HT1080 (cell line): ENCODE measurements at places on chromosomes 6 and 20. TPM values are rescaled to one million over a fixed set of nuclear protein-coding genes. Genes with fewer than 3 reads are reported as not detected.

Gene PSORS1C1
- 0.64 and 0.80 TPM in 2 replicates for total RNA-seq

Gene CPNE5
- total RNA-seq: 1.3 and 1.5 TPM in 2 replicates

Gene LST1
- not detected in 2 replicates for total RNA-seq

Gene LKAAEAR1
- 0.84 and 1.0 TPM in 2 replicates for total RNA-seq

Gene SLC29A1
- 55.2 and 78.8 TPM in 2 replicates for total RNA-seq

Gene CDC40
- total RNA-seq: 20.2 and 24.5 TPM in 2 replicates

Gene ABHD12
- 43.9 and 50.2 TPM in 2 replicates for total RNA-seq

Gene GJA10
- not detected in 2 replicates for total RNA-seq

Gene C20orf144
- total RNA-seq: 0.16 TPM in 1 of 2 replicates, not detected in the other

- DNase-seq: no peak
Observed at GRCh38 chr6:75997696-75998095, 74.8 kb downstream of the IMPG1 start.

DNA sequence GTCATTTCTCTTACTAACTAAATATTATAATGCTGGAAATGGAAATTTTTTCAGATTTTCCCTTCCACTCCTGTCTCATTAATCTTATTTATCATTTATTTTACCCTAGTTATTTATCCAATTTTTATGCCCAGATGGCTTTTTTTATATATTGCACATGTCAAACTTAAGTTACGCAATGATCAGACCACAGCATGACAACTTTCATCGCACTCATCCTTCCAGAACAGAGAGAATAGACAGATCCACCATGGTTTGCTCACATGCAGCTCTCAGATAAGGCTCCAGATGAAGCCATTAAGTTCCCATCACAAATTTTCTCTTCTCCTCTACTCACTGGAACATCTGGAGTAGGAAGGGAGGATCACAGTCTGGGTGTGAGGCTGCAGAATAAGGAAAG lies 48.7 kb downstream of the MAP7 start:
- DNase-seq: no peak

DNA sequence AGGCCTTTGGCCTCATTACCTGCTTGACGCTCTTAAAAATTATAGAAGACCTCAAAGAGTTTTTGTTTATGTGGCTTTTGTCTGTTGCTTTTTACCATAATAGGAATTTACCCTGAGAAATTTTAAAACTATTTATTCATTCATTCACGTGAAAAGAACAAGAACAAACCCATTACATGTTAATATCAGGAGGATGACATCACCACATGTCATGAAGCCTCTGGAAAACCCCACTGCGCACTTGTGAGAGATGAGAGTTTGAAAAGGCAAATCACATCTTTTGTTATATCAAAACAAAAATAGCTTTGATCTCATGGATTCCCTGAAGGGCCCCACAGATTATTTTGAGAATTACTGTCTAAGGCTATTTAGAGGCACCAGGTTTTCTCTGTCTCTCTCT lies 61.3 kb upstream of the EYA2 start:
- DNase-seq: no peak

DNA sequence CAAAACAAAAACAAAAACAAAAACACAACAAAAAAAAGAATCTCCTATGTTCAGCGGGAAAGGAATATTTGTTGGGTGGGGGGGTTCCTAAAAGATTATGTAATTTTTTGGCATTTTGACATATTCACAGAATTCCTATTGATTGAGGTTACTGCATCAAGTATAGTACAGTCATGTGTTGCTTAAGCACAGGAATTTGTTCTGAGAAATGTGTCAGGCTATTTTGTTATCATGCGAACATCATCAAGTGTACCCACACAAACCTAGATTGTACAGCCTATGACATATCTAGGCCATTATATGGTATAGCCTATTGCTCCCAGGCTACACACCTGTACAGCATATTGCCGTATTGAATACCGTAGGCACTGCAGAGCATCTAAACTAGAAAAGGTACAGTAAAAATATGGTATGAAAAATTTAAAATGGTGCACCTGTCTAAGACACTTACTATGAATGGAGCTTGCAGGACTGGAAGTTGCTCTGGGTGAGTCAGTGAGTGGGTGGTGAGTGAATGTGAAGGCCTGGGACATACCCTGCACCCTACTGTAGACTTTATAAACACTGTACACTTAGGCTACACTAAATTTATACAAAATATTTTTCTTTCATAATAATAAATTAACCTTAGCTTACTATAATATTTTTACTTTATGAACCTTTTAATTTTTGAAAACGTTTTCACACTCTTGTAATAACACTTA lies 110.6 kb downstream of the CDKAL1 start:
- no peak for DNase-seq

- DNase-seq: no peak
Observed at GRCh38 chr6:63418741-63419140, 99.0 kb upstream of the LGSN start.

DNA sequence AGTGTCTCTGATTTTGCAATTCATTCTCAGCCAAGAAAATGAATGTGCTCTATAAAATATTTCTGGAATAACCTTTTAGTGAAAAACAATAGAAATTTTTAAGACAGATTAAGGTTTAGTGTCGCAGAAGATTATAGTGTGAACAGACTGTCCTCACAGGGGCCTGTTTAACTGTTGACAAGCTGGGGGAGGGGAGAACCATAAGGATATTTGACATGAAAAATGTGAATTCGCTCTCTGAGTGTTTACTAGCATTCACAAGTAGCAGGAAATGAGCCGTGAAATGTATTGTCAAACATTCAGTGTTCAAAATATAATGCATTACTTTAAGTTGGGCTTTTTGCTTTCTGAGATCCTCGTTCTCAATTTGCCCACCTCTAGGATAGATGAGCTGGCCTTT lies 134.8 kb upstream of the TSHZ2 start:
- no peak for DNase-seq

DNA sequence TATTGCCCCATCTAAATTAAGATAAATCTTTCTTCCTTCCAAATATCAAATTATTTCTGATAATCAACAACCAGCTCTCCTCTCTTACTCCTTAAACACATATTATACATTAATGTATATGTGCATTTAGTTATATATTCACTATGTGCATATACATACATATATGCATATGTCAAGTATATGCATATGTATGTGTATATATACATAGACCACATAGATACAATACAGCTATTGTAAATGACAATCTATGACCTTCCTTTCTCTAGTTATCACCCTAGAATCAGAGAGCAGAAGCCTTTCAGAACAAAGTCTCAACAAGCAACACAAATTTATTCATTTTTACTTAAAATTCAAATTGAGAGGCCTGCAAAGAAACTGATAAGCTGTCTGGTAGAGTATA lies 241.1 kb upstream of the THEMIS start:
- no peak for DNase-seq

- DNase-seq: no peak
Observed at GRCh38 chr20:59046862-59047261, 4.3 kb upstream of the PRELID3B start.

DNA sequence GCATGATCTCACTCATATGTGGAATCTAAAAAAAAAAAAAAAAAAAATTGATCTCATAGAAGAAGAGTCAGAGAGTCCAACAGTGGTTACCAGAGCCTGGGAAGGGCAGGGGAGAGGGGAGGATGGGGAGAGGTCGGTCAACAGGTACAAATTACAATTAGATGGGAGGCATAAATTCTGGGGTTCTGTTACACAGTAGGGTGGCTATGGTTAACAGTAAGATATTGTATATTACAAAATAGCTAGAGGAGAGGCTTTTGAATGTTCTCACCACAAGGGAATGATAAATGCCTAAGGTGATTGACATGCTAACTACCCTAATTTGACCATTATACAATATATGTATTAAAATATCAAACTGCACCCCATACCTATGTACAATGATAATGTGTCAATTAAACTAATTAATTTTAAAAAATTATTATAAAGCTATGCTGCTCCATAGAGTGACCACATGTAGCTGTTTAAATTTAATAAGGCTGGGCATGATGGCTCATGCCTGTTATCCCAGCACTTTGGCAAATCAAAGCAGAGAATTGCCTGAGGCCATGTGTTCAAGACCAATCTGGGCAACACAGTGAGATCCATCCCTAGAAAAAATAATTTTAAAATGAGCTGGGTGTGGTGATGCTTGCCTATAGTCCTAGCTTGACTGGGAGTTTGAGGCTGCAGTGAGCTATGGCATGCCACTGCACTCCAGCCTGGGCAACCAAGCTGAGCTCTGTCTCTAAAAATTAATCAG lies 70.9 kb downstream of the SNX5 start:
- no peak for DNase-seq

DNA sequence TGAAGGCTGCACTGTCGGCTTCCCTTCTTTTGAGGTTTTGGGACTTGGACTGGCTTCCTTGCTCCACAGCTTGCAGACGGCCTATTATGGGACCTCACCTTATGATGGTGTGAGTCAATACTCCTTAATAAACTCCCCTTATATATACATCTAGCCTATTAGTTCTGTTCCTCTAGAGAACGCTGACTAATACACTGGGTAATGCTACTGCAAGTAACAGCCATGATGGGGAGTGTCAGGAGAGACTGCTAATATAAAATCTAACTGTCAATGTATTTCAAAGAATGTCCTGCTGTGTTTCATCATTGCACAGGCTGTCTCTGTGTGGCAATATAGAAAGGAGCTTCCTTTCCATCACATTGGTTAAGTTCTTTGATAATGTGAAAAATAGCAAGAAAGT lies 57.7 kb upstream of the UST start:
- DNase-seq: peak; percentile 4

- no peak for DNase-seq
Observed at GRCh38 chr20:34011275-34011674, 17.6 kb downstream of the RALY start.

DNA sequence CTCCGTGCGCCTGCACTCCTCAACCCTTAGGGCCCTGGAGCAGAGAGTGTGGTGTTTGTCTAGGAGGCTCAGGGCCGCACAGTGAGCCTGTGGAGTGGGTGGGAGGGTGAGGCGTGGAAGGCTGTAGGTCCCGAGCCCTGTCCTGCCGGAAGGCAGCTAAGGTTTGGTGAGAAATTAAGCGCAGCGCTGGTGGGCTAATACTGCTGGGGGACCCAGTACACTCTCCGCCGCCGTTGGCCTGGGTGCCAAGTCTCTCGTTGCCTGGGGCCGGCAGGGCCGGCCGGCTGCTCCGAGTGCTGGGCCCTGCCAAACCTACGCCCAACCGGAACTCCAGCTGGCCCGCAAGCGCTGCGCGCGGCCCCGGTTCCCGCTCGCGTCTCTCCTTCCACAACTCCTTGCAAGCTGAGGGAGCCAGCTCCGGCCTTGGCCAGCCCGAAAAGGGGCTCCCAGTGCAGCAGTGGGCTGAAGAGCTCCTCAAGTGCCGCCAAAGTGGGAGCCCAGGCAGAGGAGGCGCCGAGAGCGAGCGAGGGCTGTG lies 40.4 kb upstream of the MCUR1 start:
- no peak for DNase-seq

- DNase-seq: peak; percentile 30
Observed at GRCh38 chr6:43481591-43482236, 4.3 kb downstream of the TJAP1 start.

DNA sequence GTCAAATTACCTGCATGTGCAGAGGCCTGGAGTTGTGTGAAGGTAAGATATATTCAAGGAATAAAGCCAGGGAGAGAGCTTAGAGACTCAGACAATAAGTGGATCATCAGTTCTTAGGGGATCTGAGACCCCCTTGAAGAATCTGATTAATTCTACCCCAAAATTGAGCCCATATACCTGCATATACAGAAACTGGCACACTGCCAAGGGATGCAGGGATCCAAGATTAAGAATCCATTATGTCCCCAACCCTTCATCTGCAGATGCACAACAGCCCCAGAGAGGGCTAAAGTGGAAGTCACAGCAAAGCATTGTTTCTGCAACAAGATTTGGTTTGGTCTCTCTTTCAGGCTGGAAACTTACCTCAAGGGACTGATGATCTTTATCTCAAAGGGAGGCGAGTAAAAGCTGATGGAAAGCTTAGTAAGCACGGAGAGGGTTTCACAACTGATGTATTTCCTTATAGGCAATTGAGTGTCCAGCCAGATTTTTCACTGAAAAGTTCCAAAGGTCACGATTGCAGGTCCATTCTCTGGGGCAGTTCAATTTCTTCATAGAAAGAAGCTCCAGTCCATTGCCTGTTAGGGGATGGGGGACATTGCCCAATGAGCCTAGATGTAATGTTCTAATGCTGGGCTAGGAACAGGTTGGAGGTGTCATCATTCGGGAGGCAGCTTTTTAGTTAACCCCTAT lies 20.9 kb upstream of the STK35 start:
- DNase-seq: no peak

- peak; percentile 39 for DNase-seq
Observed at GRCh38 chr20:38680500-38681306, 43.6 kb upstream of the SLC32A1 start.

DNA sequence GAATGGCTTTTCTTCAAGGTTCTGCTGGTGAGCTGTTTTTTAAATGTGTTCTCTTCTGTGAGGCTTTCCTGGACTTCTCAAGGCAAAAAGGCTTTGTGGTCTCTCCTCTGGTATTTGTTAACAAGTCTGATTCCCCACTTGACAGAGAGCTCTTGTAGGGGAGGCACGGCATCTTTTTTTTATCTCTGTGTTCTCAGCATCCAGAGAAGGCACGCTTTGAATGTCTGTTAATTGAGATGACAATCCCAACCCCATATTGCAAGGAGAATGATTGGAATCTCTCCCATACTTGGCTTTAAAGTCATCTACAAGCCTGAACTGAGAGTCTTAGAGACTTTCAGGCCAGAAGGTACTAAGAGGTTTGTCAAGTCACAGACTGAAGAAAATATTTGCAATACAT lies 22.6 kb downstream of the EDN1 start:
- no peak for DNase-seq

DNA sequence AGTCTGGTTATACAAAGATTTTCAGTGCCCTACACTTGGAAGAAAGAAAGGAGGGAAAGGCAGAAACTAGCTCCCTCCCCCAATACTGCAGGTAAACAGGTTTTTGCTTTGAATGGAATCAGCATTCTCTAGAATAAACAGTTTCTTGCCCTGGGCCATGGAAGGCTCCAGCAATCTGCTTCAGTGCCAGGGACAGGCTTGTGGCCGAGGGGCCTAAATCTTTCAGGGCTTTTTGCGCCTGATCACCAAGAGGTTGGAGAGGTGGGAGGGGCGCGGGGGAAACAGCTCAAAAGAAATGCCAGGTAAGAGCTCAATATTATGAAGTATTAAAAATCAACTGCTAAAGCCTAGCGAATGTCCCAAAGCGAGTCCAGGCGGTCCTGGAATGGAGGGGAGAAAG lies 23.8 kb downstream of the TFAP2B start:
- no peak for DNase-seq

- no peak for DNase-seq
Observed at GRCh38 chr6:3239110-3239830, 11.8 kb upstream of the TUBB2B start.

DNA sequence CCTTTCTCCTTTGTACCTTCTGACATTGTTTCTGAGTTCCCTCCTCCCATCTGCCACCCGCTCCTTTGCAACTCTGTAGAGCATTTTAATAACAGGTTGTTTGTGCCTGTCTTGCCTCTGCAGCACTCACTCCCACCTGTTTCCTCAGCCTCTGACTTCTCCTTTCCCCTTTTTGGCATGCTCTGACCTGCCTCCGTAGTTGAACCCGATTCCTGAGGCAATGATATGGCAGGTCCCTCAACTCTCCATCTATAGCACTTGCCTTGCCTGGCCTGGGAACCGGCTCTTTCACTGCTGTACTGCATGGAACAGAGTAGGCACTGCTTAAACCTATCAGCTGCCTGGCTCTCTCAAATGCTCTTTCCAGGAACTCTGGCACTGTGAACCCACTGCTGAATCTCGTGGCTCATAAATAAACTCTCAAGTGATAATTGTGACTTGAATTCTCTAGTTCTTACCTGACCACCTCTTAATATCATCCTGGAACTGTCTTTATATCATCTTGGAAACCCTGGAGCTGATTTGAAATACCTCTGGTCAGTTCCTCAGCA lies 50.3 kb downstream of the UTRN start:
- no peak for DNase-seq
